ENCODE measurements at places on chromosomes 11 and 22.

- peak; percentile 92 for DNase-seq
Observed at GRCh38 chr11:57277845-57278720, 41.0 kb upstream of the APLNR start.

DNA sequence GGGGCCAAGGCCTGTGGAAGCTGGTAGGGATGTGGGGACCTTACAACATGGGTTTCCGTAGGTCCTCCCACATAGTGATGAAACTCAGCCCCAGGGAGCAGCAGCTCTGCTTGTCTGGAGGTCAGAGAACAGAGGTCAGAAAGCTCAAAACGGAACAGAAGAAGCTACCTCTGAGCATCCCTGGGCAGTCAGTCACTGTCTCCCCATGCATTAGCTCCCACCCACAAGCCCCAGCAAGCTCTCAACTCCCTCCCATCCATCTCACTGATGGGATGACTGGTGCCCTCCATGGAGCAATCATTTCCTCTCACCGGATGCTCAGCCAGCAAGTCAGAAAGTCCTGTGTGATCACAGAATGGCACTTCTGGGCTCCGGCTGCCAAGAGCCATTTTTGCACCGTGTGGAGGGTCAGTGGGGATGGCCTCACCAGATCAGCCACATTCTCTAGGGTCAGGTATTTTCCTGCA is 1.9 kb downstream of the TPP1 start:
- DNase-seq: no peak

- DNase-seq: no peak
Observed at GRCh38 chr11:76131671-76132631, 74.4 kb downstream of the WNT11 start.

DNA sequence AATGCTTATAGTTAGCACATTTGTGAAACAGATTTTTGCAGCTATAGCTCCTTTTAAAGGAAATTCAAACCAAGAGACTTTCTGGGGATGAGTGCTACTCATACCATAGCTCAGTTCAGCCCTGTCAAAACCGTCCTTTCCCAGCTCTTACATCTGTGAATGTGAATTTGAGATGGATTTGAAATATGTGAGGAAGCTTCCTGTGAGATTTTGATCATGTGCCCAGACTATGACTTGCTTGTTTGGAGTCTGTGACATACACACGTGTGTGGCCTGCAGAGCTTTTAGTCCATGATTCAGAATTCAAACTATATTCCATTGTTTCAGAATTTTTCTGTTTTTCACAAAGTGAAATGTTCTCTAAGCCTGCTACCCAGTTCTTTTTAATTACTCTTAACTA is 4.4 kb upstream of the MMP1 start:
- no peak for DNase-seq

- no peak for DNase-seq
Observed at GRCh38 chr11:44955015-44955738, 4.5 kb upstream of the TP53I11 start.

GRCh38 chr11:3894128-3894731 is 38.8 kb downstream of the STIM1 start:
- DNase-seq: no peak

DNA sequence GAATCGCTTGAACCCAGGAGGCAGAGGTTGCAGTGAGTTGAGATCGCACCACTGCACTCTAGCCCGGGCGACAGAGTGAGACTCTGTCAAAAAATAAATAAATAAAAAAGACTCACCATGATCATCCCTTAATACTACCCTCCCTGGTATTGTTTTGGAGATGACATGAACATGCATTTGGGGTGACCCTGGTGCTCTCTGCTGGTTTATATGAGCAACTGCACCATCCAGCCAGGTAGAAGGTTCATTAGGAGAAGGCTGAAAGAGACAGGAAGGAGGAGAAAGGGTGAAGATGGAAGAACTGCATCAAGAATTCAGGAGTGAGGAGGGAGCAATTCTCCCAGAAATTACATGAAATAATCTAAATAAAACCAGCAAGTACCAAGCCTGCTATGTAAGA is 37.8 kb downstream of the SLC5A1 start:
- DNase-seq: peak; percentile 84

GRCh38 chr11:61533401-61533800 is 24.9 kb downstream of the LRRC10B start:
- DNase-seq: no peak

- DNase-seq: peak; percentile 76
Observed at GRCh38 chr11:74397501-74398243, 561 bp downstream of the PGM2L1 start.

GRCh38 chr22:50730941-50731661 is 6.9 kb upstream of the ACR start:
- DNase-seq: peak; percentile 61

- DNase-seq: no peak
Observed at GRCh38 chr11:128575174-128575960, 12.0 kb downstream of the ETS1 start.

DNA sequence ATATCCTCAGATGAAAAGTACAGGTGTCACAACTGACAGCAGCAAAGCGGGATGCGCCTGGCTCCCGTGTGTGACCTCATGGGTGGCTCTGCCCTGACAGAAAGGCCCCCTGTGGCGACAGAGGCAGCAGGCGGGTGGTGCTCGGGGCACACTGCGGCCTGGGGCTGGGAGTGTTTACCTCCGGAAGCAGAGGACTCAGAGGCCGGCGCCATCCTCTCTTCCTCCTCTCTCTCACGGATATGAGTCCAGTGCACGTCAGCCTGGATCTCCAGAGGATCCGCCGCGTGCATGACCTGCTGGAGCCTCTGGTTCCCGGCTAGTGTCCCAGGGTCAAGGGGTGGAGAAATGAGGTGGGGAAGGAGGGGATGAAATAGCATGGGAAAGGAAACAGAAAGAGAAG is 53.2 kb upstream of the BID start:
- no peak for DNase-seq

DNA sequence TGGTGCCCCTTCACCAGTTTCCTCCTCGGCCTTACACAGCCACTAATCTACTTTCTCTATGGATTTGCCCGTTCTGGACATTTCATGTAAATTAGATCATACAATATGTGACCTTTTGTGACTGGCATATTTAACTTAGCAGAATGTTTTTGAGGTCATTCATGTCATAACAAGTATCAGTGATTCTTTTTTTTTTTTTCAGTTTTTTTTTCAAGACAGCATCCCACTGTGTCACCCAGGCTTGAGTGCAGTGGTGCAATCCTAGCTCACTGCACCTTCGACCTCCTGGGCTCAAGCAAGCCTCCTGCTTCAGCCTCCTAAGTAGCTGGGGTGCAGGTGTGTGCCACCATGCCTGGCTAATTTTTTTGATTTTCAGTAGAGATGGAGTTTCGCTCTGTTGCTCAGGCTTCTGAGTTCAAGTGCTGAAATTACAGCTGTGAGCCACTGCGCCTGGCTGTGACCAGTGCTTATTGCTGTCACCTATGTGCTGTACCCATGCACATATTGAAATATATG is 22.7 kb downstream of the KIAA1671 start:
- DNase-seq: no peak

Measured in GM23338 (cell line).